LNCaP clone FGC (cell line): ENCODE measurements at places on chromosomes 4 and X.

DNA sequence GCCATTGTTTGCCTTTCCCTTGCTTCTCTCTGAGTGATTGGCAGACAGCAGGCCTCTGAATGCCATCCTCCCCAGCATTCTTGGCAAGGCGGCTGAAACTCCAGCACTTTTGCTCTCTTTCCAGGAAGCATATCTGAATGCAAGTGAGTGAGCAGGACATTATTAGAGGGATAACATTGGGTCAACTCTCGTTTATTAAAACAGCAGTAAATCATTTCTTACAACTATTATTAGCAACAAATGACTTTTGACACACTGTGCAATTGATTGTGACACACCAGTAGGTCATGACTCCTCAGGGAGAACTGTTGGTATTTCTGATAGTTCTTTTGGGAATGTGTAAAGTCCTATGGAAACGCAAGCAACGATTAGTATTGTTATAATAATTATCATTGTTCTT, 103.8 kb downstream of the EFNB1 start:
- peak; percentile 19 for DNase-seq

DNA sequence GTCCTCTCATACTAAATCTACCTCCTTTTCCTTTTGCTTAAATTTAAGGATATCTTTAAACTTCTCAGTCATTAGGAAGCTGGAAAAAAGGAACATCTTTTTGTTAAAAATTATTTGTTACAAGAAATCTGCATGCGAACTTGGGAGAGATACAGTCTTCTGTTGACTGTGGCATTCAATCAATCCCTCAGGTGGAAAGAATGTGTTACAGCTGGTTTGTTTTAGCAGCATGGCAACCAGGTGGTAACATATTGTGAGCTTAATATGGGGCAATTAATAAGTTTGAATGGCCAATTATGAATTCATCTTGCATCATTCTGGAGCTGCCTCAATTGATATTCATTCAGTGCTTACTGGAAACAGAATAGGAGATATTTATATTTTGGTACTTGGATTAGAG, 135.0 kb downstream of the GC start:
- DNase-seq = peak; percentile 3

GRCh38 chrX:14825851-14826250, 47.0 kb downstream of the FANCB start:
- no peak for DNase-seq

DNA sequence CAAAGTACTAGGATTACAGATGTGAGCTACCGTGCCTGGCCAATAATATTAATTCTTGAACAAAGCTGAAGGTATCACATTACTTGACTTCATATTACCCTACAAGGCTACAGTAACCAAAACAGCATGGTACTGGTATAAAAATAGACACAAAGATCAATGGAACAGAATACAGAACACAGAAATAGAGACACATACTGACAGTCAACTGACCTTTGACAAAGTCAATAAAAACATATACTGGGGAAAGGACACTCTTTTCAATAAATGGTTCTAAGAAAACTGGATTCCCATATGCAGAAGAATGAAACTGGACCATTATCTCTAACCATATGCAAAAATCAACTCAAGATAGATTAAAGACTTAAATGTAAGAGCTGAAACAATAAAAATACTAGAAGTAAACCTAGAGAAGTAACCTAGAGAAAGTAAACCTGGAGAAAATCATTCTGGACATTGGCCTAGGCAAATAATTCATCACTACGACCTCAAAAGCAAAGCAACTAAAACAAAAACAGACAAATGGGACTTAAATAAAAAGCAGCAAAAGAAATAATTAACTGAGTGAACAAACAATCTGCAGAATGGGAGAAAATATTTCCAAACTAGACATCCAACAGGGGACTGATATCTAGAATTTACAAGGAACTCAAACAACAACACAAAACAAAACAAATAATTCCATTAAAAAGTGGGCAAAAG, 156.6 kb downstream of the FGF16 start:
- no peak for DNase-seq

GRCh38 chr4:189185810-189186432, 754.8 kb upstream of the FRG1 start:
- DNase-seq = no peak

DNA sequence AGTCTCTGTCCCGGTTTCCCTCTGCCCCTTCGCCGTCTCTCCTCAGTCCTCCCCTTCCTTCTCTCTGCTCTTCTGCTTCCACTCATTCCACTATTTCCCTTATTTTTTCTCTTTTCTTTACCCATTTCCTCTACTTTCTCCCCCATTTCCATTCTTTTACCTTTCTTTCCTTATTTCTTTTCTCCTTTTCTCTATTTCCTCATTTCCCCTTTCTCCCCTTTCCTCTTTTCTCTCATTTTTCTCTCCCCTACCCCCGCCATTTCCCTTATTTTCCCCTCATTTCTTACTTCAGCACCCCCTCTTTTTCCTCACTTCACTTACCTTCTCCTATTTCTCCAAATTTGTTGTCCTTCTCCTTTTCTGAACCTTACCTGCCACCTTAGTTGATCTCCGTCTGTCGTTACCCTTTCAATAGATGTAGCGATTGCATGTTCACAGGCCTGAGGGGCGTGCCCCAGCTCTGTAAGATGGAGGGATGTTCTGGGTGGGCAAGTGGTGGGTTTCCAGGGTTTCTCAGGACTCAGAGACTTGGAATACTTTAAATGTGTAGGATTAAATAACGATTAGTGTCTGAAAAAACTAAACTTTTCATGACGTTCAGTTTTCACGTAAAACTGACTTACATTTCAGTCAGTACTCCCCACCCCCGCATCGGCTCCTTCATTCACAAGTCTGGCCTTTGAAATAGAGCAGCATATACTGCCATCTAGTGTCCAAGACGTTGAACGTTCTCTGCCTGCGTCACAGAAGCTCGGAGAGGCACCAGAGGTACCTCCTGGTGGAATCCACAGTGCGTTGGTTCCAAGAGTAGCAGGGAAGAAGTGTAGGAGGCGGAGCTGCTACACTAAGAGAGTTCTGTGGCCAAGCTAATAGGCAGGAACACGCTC, 641 bp upstream of the NCBP2L start:
- peak; percentile 80 for DNase-seq

GRCh38 chr4:185721190-185722028, 90.6 kb downstream of the SORBS2 start:
- peak; percentile 38 for DNase-seq

DNA sequence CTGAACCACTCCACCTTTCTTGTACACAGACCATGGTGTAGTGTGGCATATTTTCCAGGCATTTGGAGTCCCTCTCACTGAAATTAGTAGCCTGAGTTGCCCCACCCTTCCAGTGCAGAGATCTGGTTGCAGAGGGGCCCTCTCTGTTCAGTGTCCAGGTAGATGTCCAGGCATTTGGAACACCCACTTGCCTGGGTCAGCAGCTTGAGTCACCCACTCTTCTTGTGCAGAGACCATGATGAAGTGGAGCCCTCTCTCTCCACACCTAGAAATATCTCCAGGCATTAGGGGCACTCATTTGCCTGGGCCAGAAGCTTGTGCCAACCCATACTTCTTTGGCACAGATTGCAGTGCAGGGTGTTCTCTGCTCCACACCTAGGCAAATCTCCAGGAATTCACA, 2733.3 kb downstream of the PCDH7 start:
- DNase-seq = no peak

DNA sequence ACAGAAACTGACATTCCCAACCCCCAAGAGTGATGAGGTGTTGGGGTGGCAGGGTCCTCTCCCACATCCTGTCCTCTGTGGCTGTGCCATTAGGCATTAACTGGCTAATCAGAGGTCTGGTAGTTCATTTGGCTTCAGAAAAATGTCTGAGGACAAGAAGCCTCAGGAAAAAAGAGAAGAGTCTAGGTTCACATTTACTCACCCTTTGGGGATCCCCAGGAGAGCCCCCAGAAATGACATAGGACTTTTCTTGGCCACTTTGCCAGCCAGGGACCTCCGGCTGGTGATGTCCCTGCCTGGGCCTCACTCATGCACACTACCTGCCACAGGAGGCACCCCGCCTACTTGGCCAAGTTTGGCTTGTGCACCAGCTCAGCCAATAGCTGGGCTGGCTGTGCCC, 173.0 kb downstream of the RBM46 start:
- DNase-seq = no peak

DNA sequence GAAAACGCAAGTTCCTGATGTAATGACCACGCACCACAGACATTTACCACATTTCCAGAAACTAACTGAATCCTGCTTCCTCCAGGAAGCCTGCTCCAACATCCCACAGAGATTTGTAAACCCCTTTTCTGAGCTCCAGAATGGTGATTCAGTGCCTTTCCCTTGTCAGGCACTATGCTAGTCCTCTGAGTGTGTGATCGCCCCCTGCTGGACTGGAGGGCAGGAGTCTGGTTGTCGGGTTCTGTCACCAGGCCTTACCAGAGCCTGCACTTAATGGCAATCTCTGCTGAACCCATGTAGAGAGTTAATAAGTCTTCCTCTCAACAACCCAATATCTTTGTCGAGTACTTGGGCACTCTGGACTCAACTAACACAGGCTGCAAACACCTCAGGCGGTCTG, 14.5 kb upstream of the KDM5C start:
- DNase-seq = no peak

DNA sequence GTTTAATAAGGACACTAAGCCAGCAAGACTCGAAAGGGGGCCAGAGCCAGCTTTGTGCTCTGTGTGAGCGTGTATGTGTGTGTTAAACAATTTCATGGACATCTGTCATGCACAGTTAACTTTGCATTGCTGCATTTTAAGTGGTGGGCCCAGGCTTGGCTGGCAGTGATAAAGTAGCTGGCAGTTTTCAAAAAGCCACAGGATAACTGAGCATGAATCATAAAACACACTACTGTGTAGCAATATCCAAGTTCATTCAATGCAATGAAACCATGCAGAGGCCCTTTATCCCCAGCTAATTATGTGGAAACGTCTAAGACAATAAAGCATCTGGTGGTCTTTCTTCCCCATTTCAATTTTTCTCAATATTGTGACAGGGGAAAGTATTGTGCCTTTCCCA, 132.9 kb downstream of the NKX6-1 start:
- DNase-seq = no peak

- no peak for DNase-seq
Measured at GRCh38 chr4:2825740-2826139, 17.9 kb upstream of the ADD1 start.

DNA sequence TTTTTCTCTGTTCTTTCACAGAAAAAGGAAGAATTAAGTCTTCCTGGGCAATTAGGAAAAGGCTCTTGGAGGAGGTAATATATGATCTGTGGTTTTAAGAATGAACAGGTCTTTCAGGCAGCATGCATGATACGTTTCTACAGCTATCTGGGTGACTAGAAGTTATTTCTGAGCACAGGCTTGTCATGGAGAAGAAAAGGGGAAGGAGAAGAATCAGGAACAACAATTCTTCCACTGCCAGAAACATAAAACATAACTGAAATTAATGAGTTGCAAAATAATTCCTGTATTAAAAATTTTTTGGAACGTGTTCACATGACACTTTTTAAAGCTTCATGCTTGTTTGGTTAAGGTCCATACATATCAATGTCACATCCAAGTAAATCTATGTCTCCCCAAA, 17.7 kb upstream of the STIM2 start:
- DNase-seq = no peak

DNA sequence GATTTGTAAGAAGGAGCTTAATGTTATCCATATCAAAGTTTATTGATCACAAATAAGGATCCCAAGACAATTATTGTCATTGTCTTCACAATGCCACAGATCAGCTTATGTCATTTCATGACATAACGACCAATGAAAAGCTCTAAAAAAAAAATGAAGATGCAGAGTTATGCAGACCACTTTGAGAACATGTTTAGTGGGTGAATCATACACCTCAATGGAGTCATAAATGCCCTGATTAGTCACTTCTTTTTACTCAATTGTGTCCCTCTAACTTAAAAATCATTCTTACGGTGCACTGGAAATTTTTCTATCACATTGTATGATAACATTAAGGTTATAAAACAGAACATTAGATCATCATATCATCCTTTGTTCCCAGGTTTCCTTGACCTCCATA, 87.6 kb upstream of the GABRG1 start:
- no peak for DNase-seq

GRCh38 chr4:186012071-186012470, 56.9 kb upstream of the TLR3 start:
- no peak for DNase-seq

DNA sequence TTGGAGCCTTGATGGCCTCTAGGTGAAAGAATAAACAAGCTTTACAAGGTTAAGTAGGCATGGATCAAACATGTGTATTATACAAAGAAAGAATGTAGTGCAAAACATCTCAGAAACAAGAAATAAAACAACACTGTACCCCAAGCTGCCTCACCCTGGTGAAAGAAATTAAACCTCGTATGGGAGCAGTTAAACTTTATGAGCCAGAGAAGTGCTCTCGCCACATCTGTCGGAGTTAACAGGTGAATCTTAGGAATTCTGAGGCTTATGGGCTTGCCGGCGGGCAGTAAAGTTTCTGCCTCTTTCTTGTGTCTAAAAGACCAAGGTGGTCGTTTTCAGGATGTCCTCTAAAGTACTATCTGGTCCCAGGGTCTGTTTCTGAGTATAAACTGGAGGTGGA, 34.0 kb upstream of the ARSH start:
- DNase-seq = no peak

- DNase-seq = no peak
Measured at GRCh38 chr4:142358656-142359055, 487.4 kb downstream of the INPP4B start.

DNA sequence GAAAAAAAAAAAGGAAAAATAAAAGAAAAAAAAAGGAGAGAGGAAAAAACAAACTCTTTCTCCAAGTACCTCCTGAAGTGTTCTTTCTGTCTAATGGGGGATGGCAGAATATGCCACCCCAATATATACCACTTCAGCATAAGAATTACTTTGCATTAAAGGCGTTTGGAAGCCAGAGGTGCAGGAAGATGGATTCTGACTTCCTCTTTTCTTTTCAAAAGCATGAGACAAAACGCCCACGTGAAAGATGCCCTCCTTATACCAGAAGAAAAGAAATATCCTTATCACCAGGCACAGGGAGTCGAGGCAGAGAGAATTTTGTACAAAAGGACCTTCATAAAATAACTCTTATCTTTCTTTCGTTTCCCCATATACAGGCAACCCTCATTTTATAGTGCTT, 40.9 kb downstream of the COX18 start:
- no peak for DNase-seq

DNA sequence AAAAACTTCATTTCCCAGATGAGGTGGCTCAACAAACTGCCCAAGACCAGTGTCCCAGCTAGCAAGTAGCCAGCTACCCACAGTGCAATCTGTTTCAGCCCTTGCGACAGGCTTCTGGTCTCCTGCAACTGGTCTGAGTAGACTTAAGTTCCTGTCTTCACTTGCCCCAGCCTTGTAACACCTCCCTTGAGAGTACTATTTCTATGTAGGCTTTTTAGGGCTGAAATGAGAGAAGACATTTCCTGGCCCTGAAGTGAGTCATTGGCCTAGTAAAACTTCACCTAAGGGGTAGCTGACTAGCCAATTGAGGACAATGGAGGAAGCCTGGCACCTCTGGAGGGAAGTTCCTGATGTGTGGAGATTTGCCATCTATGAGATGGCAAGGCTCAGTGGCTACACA, 80.1 kb upstream of the STIM2 start:
- DNase-seq = no peak

DNA sequence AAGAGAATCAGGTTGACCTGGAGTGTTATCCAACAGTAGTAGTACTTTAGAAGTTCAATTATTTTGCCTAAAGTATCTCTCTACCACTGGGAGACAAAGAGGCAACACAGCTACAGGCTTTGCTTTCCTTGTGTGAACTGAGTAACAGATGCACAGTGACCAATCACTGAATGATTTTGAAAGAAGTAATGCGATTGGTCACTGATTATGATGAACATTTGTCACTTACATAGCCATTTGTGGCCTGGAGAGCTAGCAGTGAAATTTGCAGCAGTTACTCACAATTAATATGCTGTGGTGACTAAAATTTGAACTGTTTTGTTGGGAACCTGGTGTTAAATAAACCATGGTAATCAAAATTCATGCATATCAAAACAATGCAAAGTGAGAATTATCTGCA, 508.7 kb upstream of the DIPK2B start:
- DNase-seq = no peak
